ENCODE measurements at places on chromosomes 6 and 20.

DNA sequence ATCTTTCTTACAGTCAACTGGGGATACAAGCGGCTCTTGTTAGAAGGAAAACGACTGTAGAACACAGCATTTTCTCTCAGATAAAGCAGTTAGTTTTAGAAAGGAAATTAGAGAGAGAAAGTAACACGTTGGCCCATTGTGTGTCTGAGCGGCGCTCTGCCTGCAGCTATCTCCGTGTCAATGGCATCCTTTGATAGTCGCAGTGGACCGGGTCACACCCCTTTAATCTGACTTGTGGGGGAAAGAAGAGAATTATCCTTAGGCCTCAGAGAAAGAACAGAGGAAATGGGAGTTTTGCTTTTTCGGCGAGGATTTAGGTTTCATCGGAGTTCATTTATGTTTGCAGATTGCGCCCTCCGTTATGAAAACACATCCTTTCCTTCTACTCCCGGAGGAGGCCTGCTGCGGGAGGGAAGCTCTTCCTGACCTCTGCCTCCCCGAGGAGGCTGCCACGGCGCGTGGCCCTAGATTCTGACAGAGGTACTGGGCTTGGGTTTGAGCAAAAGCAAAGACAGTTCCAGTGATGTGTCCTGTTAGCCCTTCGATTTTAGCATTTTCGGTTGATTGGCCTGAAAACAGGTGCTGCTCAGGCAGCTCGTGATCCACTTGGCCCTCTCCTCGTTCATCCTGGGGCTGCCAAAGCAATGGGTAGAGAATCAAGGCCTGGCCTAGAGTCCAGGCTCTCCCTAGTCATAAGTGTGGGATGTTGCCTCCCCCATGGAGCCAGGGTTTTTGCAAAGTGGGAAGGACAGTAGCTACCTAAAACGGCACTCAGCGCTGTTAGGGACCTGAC lies 74.9 kb downstream of the ZDHHC14 start:
- no peak for DNase-seq

DNA sequence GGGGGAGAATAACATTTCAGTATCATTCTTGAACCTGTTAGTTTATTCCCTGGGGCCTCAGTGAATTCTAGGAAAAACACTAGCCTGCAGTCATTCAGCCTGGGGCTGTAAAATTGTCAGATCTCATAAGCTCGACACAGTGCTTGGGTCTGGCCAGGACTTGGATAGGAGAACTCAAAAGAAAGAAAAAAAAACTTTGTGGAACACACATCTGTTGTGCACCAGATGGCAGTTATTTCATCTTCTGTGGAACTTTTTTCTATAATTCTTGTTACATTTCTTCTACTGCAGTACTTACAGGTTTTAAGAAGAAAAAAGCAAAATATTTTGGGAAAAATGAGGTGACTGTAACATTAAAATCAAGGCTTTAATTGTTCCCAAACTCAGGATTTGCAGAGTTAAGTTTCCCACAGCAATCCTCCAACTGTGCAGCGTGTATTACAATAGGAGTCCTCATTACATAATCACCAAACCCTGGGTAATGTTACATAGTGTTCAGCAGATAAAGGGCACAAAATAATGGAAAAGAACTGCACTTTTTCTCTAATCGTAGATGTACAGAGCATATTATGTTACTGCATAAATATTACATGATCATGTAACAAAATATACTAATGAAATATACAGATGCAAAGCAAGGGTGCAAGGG lies 531.1 kb upstream of the CITED2 start:
- no peak for DNase-seq

- DNase-seq = no peak
Observed at GRCh38 chr6:1720620-1721322, 111.1 kb downstream of the FOXC1 start.

DNA sequence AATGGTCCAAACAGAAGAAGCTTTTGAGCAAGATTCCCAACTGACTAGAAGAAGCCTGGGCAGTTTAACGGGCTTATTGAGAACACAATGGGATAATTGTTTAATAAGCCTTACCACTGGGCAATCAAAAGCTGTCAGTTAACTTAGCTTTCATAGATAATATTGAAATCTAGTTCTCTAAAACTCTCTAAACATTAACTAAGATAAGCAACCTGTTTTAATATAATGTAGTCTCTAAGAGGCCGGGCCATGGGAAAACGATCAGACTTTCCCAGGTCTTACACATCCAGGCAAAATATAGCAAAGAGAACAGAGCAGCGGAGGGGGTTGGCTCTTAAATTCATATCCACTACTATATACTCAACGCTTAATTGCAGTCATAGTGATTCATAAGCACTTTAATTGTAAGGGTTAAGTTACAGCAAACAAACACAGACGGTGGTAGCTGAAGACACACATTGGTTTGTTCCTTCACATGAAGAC lies 128.0 kb upstream of the FAM83B start:
- no peak for DNase-seq

DNA sequence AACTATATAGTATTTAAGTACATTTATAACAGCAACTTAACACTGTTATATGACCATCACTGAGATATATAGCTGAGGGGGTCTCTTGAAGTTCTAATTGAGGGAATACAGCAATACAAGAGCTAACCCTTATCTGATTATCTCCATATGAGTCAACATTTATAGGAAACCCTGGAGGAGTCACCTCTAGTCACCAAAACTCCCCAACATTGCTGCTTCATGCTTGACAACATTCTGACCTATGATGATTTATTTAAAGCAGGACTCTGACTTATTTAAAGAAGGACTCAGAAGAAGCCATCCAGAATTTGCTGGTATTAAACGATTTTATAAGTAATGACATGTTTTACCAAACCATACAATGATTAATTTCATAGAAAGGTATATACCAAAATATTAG lies 182.6 kb upstream of the NOX3 start:
- DNase-seq = no peak

Data from nephron progenitor cell (in vitro differentiated cells).